Stimulated activated CD4-positive, alpha-beta T cell treated with anti-CD3 and anti-CD28 coated beads, Interleukin-15, amount 100 ng/mL, for 48 hours (primary cell): ENCODE measurements at places on chromosomes 3 and 15.

DNA sequence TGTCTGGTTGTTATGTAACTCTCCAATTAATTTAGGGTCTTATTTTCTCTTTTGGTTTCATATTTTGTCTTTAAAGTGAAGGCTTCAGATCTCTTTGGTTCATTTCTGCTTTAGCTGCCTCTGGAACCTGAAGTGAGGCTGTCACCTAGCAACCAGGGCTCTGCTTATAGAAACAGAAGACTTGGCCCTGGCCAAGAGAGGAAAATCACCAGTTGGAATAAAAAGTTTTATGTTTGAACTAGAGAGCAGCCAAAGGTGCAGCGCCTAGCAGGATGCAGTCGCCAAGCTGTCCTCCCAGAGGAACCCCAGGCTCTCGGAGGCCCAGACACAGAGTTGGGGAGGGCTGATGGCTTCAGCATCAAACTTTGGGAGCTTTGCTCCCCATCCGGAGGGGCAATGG, 41.1 kb downstream of the LYZL4 start:
- no peak for DNase-seq

DNA sequence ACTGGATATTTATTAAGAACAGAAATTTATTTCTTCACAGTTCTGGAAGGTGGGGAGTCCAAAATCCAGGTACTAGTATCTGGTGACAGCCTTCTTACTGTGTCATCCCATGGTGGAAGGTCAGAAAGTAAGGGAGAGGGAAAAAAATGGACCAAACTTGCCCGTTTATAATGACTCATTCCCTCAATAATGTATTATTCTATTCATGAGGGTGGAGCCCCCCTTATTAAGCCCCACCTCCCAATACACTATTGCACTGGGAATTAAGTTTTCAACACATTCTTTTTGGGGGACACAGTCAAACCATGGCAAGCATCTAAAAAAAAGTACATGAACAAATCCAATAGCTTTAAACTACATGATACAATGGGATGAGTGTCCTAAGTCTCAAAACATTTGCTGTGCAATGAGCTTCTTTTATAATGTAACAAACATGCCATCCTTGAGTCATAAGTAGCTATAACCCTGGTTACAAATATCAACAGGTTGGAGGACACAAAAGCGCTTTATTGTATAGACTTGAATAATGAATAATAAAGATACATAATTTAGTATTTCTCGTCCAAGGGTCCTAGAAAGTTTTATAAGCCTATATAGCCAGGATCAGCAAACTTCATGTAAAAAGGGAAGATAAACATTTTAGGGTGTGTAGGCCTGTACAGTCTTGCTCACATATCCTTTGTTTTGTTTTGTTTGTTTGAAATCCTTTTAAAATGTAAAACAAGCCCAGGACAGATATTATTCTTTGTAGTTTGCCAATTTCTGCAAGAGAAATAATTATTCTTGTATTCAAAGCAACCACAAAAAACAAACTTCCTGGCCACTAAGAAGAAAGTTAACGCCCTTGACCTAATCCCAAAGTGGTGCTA, 160.6 kb upstream of the RAP2B start:
- no peak for DNase-seq

DNA sequence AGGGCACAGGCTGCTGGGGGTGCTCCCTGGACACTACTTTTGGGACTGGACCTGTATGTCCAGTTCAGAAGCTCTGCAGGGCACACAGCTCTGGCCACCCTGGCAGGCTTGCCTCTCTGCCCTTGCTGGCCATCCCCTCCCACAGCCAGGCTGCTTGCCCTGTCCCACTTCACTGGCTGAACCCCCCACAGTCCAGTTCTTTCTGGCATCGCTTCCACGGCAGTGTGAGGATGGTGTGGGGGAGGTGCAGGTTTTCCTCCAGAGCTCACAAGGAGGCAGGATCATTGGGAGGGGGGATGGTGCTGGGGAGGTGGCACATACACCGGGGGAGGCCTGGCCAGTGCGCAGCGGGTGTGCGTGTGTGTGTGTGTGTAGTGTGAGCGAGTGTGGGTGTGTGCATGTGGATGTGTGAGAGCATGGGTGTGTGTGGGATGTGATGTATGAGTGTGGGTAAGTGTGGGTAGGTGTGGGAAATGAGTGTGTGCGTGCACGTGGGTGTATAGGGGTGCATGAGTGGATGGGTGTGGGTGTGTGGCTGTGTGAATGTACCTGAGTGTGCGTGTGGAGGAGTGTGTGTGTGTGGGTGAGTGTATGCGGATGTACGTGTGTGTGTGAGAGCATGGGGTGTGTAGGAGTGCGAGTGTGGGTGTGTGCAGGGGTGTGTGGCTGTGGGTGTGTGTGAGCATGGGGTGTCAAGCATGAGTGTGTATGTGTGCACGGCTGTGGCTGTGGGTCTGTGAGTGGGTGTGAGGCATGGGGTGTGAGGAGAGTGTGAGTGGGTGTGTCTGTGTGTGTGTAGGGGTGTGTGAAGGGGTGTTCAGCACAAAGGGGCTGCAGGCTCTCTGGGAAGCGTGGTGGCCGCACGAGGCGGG, 155.2 kb downstream of the NSMCE3 start:
- no peak for DNase-seq

DNA sequence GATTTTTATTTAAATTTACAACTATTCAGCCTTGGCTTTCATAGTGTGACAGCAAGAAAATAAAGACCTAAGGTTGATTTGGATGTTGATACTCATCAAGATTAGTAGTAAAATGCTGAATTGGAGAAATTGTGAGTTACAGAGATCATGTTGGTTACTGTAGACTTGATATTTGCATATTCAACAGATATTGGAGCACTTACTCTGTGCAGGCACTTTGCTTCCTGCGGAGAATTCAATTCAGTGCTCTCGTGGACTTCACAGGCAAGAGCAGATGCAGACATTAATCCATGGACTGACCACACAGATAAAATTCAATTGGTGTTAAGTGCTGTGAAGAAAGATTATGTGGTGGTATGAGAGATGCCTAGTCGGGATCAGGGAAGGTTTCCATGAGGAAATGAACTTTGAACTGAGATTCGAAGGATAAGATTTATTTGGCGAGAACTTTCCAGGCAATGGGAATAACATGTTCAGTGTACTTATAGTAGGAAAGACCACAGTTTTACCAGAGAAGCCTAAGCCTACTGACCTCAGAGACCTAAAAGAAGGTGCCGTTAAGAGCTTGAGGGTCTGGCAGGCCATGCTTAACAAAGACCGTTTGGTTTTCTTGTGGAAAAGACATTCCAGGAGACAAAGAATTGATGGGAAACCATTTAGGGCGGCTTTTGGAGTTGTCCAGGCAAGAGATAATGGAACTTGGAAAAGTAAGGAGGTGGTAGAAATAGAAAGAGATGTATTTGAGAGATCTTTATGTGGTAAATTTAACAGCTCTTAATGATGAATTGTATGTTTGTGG, 4.3 kb downstream of the SELENOT start:
- no peak for DNase-seq

DNA sequence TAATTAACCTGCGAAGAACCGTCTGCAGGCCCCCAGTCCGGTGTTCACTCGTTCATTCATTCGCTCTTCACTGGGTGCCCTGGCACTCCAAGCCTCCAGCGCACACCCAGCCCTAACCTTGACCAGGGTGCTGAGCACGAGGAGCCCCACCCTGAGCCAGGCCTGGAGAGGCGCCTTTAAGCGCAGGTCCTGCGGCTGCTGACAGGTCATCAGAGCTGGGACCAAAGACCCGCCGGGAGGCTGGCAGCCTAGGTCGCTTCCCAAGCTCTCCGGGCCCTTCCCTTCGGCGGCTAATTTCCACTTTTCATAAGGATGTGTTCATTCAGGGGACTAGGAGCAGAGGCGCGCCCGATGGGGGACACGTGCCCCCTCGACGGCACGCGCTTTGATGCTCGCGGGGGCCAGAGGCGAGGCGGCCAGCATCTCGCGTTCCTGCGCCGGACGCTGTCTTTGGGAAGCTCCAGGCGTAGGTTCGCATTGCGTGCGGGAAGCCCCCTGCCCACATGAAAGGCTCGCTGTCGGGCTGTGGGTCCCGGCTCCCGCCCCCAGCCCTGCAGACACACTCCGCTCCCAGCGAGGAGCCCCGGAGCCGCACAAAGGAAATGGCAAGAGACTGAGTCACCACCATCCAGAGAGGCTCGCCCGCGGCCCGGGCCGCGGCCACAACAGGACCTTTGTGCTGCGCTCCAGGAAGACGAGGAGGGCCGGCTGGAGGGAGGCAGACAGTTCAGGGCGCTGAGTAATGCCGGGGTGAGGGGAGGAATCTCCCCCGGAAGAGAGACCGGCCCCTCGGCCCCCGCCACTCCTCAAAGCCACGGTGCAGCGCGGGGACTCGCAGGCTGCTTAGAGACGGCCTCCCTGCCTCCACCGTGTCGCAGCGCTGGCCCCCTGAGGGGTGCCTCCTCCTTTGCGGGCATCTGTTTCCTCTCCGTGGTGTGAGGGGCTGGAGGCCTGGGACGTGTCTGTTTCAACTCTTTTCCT, 266.4 kb upstream of the HES1 start:
- DNase-seq: no peak

- no peak for DNase-seq
Observed at GRCh38 chr15:73275862-73276261, 92.9 kb downstream of the HCN4 start.

- no peak for DNase-seq
Observed at GRCh38 chr3:127177226-127177625, 15.7 kb upstream of the PRR23E start.

GRCh38 chr3:197305854-197306253, 7.4 kb upstream of the DLG1 start:
- no peak for DNase-seq
